Cerebellum (tissue), 4 donors: ENCODE measurements at places on chromosomes 3 and 15.

DNA sequence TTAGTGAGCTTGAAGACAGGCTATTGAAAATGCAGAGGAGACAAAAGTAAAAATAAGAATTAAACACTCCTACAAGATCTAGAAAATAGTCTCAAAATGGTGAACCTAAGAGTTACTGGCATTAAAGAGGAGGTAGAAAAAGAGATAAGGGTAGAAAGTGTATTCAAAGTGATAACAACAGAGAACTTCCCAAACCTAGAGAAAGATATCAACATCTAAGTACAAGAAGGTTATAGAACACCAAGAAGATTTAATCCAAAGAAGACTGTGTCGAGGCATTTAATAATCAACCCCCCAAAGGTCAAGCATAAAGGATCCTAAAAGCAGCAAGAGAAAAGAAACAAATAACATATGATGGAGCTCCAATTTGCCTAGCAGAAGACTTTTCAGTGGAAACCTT, 23.3 kb downstream of the PDCD10 start:
- no peak for DNase-seq

- DNase-seq: no peak
Observed at GRCh38 chr15:79057050-79057449, 33.5 kb downstream of the RASGRF1 start.

GRCh38 chr3:146912241-146913015, 307.3 kb upstream of the PLSCR5 start:
- DNase-seq: no peak

DNA sequence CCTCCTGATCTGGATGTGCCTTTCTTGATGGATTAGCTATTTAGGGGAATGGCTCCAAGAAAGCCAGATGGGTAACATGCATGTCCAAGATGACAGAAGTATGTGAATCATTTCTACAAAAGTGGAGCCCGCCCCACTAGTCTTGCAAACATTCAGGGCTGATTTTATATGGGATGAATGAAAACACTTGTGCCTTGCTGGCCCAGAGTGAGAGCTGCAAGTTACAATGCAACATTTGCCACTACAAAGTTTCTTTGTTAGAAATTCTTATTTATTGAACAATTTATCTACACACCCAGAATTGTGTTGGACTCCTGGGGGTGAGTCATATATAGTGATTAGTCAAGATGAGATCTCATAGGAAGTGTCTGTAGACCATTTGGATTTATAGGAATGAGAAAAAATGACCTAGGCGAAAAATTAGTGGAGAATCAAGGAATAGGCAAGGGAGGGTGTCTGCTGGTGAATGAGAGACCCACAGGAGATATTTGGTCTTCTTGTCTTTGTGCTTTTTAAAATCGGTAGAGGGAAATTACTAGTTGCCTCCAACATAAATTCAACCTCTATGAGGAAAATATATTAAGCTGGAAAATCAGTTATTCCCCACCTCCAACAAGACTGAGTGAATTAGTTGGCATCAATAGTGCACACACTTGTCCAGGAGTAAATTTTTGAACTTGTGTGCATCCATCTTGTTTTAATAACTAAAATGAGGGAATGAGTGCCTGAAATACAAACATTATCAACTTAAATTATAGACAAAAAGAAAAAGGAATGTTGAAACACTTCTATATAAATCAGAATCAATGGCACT, 53.5 kb upstream of the DCBLD2 start:
- no peak for DNase-seq

- DNase-seq: no peak
Observed at GRCh38 chr3:100879195-100879810, 113.9 kb downstream of the ABI3BP start.

GRCh38 chr3:102238362-102238761, 196.5 kb upstream of the ZPLD1 start:
- no peak for DNase-seq

GRCh38 chr3:106114848-106115247, 246.0 kb upstream of the CBLB start:
- no peak for DNase-seq

- DNase-seq: no peak
Observed at GRCh38 chr15:47394286-47394809, 323.0 kb upstream of the SEMA6D start.

- DNase-seq: no peak
Observed at GRCh38 chr3:151558661-151559060, 97.8 kb upstream of the IGSF10 start.

DNA sequence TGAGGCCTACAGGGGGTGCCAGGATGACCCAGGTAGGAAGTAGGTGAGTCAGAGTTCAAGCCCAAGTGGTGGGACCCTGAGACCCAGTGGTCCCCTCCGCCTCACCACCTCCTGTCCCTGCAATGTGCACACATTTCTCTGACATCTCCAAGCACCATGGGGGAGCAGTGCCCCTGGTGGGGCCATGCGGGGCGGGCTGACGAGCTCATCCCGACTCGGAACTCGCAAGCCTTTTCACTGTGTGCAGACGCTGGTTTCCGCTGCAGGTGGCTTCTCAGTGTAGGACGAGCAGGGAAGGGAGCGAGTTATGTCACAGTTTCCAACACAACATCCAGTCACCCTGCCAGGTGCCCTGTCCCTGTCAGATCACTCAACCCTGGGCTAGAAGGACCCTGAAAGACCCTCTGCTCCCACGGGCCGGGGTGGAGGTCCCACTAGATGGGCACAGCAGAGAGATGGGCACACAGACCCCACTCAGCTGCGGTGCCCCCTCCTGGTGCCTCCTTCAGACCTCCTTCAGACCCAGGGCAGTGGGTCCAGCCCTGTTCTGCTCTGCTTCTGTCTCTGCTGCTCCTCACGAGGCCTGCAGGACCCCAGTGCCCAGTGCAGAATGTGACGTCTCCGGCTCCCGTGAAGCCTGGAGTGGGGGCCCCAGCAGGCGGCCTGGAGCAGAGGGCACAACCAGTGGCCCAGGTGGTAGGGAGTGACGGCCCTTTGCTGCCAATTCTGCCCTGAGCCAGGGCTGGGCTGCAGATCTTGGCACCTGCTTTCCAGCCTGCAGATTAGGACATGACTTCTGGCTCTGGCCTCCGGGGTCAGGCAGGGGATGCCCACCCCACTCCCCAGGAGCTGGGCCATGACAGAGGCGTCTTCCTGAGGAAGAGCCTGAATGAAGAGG, 102.0 kb upstream of the RPL32 start:
- DNase-seq: peak; percentile 47

GRCh38 chr15:59998305-59998949, 5.7 kb upstream of the FOXB1 start:
- DNase-seq: no peak

DNA sequence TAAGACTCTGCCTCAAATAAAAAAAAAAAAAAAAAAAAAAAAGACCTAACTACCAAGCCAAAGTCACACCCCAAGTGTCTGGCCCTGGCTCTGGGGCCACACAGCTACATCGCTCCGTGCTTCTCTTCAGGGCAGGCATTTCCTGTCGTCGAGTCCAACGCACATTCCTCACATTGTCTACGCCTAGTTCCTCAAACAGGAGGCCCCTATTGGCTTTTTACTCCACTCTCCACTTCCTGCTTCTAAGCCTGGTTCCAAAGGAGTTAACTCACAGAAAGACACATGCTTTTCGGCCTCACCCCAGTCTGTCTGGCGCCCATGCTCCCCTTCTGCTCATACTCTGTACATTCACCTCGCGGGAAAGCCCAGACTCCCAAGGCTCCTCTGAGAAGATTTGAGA, 28.8 kb downstream of the KNG1 start:
- DNase-seq: no peak

- no peak for DNase-seq
Observed at GRCh38 chr15:62592920-62593319, 427.8 kb upstream of the C2CD4B start.

DNA sequence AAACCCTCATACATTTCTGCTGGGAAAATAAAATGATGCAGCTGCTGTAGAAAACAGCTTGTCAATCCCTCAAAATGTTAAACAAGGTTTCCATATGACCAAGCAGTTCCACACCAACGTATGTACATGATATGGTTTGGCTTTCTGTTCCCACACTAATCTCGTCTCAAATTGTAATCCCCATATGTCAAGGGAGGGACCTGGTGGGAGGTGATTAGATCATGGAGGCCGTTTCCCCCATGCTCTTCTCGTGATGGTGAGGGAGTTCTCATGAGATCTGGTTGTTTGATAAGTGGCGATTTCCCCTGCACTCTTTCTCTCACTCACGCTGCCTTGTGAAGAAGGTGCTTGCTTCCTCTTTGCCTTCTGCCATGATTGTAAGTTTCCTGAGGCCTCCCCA, 100.6 kb upstream of the SLC24A5 start:
- DNase-seq: no peak

- DNase-seq: no peak
Observed at GRCh38 chr3:52570076-52570475, 33.7 kb downstream of the UQCC5 start.

DNA sequence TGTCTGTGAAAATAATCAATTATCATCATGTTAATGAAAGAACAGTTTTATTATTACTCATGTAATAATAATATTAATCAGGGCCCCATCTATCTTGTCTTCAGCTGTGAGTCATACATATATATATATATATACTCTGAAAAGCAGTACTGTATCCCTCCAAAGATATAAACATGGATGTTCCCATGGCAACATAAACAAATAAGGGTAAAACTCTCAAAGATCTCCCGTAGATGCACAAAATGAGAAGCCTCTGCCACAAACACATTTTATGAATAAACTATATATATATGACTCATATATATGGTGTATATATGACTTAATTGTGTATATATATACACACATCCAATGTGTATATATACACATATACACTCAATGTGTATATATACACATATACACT, 163.8 kb upstream of the ARHGEF26 start:
- no peak for DNase-seq

DNA sequence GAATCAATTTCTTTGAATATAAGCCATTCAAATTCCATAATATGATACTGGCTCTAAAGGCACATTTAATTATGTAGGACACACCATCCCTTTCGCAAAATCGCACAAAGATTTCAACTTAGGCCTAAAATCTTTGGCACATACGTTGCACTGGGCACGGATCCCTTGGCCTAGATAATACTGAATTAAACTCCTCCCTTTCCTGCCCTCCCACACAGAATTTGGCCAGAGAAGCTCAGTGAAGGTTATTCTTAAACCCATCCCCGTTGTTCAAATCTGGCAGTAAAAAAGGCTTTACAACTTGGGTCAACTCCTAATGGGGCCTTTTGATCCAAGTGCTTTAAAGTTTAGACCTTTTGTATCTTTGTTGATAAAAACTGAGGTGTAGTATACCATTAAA, 247.2 kb downstream of the PTPRG start:
- peak; percentile 76 for DNase-seq

DNA sequence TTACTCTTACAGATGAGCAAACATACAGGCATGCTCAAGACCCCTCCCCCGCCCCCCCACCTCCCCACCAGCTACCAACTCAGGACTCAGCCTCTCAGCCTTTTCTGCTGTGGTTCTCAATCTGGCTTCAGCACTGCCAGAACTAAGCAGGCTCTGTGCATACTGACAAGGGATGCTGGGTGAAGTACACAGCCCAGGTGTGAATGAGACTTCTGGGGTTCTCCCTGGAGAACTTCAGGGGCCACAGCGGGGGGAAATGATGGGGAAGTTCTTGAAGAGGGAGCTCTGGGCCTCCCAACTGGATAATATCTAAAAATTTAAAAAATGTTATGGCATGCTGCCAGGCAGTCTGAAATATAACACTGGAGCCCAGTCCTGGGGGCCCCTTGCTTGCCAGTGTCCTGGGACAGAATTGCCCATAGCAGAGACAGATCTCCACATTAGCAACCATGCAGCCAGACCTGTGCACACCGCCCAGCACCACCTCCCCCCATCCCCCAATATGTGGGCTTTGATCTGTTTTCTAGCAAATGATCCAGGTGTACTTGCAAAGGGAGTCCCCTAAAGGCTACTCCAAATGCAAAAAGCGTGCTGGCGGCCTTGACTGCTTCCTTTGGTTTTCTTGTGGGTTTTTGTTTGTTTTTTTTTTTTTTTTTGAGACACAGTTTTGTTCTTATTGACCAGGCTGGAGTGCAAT, 41.4 kb downstream of the PGPEP1L start:
- no peak for DNase-seq

- DNase-seq: no peak
Observed at GRCh38 chr3:90015688-90016356, 908.4 kb downstream of the EPHA3 start.

DNA sequence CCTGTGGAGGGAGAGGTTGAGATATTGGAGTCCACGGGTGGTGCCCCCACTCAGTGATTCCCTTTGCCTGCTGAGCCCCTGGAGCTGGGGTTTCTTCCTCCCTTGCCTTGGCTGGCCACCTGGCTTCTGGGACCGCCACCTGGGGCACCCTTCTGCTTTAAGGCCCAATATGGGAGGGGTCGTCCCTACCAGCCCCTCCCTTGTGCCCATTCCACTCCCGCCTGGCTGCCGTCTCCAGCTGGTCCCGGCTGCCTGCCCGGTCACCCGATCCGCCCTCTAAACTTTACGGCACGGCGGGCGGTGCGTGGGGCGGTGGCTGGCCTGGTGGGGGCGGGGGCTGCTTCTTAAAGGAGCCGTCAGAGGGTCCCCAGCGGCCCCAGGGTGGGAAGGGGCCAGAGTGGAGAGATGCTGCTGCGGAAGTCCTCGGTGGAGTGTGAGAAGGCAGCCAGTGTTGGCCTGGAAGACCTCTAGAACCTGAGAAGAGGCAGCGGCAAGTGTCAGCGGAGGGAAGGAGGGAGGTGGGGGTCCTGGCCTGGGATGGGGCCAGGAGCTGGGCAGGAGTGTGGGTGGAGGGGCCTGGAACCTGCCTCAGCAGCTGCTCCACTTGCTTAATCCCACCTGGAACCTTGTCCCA, 1.6 kb upstream of the SEMA3B start:
- DNase-seq: no peak

- no peak for DNase-seq
Observed at GRCh38 chr3:46979958-46980497, 562 bp downstream of the NBEAL2 start.

- peak; percentile 68 for DNase-seq
Observed at GRCh38 chr15:51736751-51737521, 519 bp downstream of the LYSMD2 start.

- DNase-seq: no peak
Observed at GRCh38 chr3:120077731-120078130, 16.5 kb downstream of the GSK3B start.

GRCh38 chr3:171548917-171549316, 88.7 kb upstream of the TNIK start:
- no peak for DNase-seq

- no peak for DNase-seq
Observed at GRCh38 chr15:31732726-31733125, 297.6 kb upstream of the CHRNA7 start.

GRCh38 chr3:61173676-61174075, 77.6 kb downstream of the FHIT start:
- no peak for DNase-seq

DNA sequence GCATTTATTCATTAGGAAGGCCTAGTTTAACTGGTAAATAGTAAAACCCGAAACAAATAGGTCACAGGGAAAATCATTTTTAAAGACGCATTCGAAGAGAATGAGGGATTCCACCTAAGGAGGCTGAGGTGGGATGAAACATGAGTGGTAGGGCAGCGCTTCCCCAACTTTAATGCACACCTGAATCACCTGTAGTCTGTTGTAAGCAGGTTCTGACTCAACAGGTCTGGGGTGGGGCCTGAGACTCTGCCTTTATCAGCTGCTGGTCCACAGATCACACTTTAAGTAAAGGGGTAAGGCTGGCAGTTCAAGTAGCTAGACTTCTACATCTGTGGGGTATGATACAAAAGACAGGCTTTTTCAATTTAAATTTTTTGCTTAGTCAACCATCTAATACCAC, 223.5 kb upstream of the UBE2E2 start:
- DNase-seq: no peak
